Spinal cord (tissue), 10 donors: ENCODE measurements at places on chromosomes 3 and 15. TPM values are rescaled to one million over a fixed set of nuclear protein-coding genes. Genes with fewer than 3 reads are reported as not detected.

The GOLGA8J gene
- 0.90 TPM for polyA plus RNA-seq

The TYRO3 gene
- 71.6 TPM for polyA plus RNA-seq

The LYZL4 gene
- polyA plus RNA-seq = not detected

The NPTN gene
- 233 TPM for polyA plus RNA-seq

The EAF2 gene
- polyA plus RNA-seq = 7.8 TPM

The FGD5 gene
- 12.0 TPM for polyA plus RNA-seq

The KLF15 gene
- 26.3 TPM for polyA plus RNA-seq

The CCRL2 gene
- 0.93 TPM for polyA plus RNA-seq
